Liver (tissue), 10 donors: ENCODE measurements at places on chromosomes 16 and 17.

DNA sequence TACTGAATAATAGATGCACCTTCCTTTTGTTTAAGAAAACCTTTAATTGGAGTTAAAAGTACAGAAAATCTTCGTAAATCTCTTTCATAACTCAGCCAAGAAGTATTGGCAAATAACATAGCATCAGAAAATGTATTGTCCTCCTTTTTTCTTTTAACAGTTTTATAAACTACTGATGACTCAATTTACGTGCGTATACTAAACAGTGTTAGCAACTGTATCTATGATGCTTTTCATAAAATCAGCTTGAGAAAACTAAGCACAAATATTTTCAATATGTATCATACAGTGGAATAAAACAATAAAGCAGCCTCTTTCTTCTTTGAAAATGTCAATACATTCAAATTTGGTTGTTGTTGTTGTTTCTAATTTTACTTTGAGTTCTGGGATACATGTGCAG lies 88.6 kb downstream of the STXBP4 start:
- no peak for DNase-seq

- DNase-seq: no peak
These were observed 525.2 kb upstream of the GOT2 start for GRCh38 chr16:59259074-59259949.

- no peak for DNase-seq
These were observed 4.4 kb upstream of the KRT37 start for GRCh38 chr17:41428591-41429291.

DNA sequence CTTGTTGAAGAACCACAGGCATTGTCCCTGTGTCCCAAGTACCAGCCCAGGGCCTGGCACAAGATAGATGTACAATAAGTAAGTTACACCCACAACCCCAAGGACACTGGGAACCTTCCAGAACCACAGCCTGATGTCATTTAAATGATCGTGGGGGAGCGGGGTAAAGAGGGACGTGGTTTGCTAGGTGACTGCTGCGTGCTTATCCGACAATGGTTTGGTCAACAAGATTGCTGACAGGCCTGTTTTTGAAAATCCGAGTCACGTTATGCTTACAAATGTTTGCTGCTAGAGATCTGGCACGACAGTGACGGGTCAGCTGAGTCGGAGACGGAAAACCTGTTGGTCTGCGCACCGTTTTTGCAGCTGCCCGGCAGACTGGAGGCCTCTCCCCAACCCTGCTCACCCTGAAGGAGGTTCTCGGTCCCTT lies 22.8 kb downstream of the COTL1 start:
- DNase-seq: no peak

DNA sequence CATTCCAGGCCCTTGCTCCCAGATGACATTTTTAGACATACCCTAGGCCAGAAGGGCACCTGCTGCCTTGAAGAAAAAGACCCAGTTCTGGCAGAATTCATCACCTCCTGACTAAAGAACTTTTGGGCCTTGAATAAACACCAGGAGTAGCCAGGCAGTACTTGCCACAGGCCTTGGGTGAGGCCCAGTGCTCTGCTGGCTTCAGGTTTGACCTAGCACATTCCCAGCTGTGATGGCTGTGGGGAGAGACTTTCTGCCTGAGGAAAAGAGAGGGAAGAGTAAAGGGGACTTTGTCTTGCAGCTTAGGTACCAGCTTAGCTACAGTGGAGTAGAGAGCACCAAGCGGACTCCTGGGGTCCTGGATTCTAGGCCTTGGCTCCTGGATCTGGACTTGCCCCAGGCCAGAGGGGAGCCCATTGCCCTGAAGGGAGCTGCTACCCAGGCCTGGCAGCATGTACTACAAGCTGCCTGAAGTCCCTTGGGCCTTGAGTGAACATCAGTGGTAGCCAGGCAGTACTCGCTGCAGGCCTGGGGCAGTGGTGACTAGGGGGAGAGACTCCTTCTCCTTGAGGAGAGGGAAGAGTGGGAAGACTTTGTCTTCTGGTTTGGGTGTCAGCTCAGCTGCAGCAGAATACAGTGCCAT lies 44.3 kb downstream of the ABCA8 start:
- DNase-seq: no peak

DNA sequence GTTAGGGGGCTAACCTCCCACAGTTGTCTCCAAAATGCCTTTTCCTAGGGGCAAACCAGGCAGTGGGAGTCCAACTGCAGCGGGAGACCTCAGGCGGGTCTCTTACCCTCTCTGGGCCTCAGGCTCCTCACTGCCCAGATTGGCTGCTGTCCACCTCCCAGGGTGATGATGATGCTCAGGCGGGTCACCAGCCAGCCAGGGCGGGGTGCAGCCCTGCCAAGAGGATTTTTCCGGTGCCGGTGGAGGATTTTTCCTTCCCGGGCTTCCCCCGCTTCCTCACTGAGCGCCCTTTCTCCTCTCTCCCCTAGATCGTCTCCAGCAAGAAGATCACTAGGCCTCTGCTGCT lies 22.8 kb downstream of the CPNE2 start:
- DNase-seq: no peak

- DNase-seq: no peak
These were observed 64.9 kb downstream of the IRF8 start for GRCh38 chr16:85963753-85964285.

DNA sequence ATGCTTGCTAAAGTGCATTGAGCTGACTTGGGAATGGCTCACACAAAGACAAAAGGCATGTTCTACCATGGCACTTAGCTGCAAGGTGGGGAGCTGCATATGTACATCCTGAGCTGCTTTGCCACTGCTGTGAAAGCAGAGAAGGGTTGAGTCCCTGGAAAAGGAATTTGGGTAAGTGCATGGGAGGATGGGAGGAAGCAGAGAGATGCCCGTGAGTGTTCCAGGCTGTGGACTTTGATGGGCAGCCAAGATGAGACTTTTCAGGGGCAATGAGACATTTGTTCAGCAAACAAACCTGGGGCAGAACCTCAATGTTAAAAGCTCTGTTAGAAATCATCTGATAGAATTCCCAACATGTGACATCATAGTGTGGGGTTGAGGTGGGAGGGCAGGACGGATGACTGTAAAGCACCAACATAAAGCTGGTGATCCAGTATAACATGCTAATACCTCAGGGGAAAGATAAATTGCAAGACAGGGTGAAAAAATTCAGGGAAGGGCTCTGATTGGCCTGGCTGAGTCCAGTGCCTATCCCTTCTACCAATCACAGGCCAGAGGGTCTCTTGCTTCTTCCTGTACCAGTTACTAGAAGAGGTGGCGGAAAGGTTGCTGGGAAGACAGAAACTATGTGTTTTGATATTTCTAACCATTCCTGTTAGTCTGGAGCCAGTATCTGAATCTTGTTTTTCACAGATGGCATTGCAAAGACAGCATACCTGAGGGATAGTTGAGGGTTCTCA lies 163.2 kb downstream of the UTP18 start:
- DNase-seq: no peak

- DNase-seq: no peak
These were observed 156.2 kb downstream of the CYB561 start for GRCh38 chr17:63289931-63290330.

- DNase-seq: no peak
These were observed 134.1 kb upstream of the HS3ST3A1 start for GRCh38 chr17:13735861-13736260.

- no peak for DNase-seq
These were observed 138.2 kb downstream of the AATF start for GRCh38 chr17:37086948-37087347.

DNA sequence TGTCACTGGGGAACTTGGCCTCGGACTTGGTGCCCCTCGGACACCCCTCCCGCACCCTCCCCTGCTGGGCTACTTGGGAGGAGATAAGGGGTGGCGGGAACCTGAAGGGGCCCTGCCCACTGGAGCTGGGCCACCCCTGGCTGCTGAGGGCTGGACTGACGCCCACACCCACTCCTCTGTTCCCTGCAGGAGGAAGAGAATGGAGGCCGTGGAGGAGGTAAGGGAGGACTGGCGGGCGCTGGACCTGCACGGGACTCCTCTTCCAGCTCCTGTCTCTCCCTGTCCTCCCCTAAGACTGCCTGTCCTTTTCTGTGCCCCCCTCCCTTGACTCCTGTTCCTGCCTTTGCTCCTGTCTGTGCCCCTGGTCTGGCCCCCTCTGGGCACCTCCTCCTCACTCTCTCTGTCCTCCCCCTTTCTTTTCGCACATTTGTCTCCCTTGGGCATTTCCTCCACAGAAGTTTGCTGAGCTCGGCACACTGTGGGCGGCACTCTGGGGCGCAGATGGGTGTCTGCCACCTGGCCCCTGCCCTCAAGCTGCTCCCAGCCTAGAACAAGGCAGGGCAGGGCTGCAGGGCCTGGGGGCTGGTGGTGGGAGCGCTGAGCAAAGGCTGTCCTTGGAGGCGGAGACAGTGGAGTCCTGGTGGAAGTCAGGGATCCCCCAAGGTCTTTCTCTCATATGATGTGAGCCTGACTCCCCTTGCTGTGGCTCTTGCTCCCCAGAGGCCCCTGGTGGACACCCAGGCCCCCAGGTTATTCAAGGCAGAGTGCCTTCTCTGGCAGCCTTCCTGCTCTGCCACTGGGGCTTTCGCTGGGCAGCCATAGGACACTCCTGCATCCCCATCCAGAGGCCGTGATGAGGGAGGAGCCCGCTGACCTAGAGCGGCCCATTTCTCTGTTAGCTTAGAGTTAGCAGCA lies 32.7 kb downstream of the ARHGAP23 start:
- no peak for DNase-seq

DNA sequence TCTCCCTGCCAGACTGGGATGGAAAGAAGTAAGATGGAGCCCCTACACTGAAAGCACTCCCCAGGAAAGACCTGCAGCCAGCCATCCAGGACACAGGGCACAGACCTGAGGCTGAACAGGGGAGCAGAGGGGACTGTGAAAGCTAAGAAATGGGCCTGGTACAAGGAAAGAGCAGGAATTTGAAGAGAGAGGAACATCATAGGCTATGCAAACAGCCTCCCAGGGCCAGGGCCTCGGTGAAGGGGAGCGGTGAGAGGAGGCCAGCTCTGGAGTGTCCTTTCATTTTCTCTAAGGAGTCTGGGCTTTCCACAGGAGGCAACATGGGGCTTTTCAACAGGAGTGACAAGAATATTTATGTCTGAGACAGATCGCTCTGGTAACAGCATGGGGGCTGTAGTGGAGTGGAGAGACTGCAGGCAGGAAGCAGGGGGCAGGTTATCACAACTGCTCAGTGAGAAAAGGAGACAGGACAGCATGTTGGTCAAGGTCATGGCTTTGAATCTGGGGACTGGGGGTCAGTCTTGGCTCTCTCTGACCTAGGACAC lies 50.1 kb downstream of the TOM1L2 start:
- DNase-seq: no peak

- DNase-seq: no peak
These were observed 106.3 kb downstream of the CDH11 start for GRCh38 chr16:65015599-65015998.

DNA sequence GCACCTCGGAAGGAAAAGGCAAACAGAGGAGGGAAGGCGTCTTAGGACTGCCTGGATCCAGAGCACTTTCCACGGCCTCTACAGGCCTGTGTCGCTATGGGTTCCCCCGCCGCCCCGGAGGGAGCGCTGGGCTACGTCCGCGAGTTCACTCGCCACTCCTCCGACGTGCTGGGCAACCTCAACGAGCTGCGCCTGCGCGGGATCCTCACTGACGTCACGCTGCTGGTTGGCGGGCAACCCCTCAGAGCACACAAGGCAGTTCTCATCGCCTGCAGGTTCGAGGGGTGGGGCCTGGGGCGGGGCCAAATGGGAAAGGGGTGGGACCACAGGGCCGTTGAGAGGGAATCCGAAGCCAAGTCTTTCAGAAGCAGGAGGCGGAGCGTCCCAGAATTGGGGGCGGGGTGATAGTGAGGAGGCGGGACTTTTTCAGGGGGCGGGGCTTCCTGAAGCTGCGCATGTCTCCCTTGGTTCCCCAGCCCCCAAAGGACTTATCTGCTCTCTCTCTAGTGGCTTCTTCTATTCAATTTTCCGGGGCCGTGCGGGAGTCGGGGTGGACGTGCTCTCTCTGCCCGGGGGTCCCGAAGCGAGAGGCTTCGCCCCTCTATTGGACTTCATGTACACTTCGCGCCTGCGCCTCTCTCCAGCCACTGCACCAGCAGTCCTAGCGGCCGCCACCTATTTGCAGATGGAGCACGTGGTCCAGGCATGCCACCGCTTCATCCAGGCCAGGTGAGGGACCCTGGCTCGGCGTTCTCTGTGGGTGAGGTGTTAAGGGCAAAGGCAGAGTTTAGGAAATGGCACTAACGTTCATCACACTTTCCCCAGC lies 939 bp downstream of the BCL6B start:
- peak; percentile 98 for DNase-seq

DNA sequence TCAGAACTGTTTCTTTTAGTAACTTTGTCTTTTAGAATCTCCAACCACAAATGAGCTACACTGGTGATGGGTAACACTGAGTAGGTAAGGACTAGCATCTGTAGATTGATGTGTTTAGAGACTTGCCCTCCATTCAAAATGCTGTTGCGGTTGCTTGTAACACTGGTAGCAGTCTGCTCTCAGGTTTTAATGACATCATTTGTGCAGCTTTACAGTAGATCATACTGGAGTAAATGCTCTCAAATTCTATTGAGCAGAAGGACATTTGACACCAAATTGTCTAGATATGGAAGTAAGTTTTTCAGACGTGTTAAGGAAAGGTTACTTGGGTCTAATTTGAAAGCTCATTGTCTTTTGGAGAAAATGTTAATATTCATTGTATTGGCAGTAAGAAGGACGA lies 98.8 kb downstream of the NLK start:
- DNase-seq: no peak

GRCh38 chr16:81431554-81432353 lies 12.9 kb upstream of the CMIP start:
- no peak for DNase-seq

DNA sequence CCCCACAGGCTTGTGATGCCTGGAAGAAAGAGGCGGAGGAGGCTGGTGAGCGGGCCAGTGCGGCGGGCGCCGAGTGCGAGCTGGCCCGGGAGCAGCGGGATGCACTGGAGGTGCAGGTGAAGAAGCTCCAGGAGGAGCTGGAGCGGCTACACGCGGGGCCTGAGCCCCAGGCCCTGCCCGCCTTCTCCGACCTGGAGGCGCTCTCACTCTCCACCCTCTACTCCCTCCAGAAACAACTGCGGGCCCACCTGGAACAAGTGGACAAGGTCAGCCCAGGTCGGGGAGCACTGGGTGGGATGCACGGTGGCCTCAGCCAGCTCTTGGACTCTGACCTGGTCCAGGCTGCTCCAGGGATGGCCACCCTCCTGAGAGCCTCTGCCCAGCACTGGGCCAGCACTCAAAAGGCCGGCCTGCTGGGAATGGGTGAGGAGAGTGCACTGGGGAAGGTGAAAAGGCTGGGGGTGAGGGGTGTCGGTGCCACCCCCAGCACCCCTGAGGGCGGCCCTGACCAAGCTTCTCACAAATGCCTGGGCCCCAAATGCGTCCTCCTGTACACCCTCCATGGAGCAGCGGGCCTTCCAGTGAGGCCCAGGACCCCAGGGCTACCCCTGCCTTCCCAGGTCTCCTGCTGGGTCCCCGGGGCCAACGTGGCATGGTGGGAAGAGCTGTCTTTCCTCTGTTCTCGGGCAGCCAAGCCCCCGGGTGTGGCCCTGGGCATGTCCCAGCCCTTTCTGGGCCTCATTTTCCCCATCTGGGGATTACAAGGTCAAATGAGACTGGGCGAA lies 20.8 kb downstream of the UNC13D start:
- no peak for DNase-seq

GRCh38 chr16:80899809-80900592 lies 95.6 kb upstream of the CDYL2 start:
- no peak for DNase-seq
